EL (cell line): ENCODE measurements at places on chromosomes 1 and 21.

- no peak for DNase-seq
Measured at GRCh38 chr1:175274368-175274767, 81.8 kb upstream of the KIAA0040 start.

DNA sequence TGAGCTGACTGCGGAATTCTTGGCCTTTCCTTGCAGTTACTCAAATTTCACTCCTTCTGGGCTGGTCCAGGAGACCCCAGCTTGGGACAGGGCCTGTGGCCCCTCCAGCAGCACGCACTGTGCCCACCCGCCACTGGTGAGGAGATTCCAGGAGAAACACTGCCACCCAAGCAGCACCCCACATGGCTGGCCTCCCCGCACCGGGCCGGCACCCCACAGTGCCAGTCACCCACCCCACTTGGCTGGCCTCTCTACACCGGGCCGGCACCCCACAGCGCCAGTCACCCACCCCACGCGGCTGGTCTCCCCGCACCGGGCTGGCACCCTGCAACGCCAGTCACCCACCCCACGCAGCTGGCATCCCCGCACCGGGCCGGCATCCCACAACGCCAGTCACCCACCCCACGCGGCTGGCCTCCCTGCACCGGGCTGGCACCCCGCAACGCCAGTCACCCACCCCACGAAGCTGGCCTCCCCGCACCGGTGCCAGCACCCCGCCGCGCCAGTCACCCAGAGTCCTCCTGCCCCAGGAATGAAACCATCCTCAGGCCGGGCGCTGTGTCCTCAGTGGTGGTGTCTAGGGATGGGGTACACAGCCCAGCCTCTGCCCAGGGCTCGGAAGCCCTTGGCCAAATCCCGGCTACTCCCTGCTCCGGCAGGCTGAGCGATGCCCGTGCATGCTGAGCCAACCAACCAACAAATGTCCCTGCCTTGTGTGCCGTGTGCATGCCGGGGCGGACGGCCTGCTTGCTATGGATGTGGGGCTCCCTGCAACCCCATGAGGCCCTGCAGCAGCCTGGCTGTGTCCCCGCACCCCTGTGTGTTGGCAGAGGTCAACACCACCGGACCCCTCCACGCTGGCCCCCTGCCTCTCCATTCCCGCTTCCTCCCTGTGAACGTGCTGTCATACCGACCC lies 38.6 kb upstream of the TSPEAR start:
- no peak for DNase-seq

DNA sequence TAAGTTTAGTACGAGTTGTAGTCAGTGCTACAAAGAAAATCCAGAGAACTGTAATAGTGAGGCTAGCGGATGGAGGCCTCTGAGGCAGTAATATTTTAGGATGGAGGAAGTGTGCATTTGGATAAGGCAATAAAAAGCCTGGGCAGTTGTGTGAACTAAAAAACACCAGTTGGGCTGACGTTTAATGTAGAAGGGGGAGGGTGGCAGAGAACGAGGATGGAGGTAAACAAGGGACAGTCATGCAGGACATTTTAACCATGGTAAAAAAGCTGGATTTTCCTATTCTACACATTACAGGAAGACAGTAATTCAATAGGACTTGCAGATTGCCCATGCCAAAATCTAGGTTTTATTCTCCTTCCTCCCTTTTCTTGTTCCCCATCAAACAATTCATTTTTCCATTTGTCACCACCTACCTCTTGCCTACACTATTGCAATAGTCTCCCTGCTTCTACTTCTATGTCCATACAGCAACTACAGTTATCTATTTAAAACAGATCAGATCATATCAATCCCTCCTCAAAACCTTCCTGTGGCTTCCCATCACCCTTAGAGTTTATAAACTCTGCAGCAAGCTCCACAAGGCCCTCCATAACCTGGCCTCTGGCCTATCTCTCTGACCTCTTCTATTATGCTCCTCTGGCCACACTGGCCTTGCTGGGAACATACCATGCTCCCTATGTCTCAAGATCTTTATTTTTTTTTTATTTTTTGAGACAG lies 27.7 kb downstream of the ERO1B start:
- DNase-seq, result no peak

DNA sequence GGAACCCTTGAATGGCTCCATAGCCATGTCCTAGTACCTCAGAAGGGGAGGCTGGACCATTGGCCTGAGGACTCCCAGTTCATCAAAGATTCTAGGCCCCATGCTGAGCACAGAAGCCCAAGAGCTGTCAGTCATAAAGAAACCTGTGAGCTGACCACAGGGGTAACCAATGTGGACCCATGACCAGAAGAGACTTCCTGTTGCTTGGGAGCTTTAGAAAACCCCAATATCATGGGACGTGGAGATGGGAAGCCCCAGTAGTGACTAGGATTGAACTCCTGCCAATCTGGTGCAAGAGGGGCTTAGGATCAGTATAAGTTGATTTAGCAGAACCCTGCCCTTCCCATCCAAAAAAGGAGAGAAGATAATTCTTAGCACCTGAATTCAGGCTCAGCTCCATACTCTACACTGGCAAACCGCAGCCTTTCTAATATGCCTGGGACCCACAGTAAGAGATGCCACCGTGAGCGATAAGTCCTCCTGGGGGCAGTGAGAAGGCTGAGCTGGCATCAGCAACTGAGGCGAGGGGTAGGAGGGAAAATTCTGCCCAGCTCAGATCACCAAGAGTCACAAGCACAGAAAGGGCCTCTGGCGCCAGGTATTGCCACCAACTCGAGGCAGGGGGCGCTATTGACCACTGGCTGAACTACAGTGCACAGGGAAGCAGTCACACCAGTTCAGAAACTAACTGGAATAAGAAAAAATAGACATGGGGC lies 108.9 kb downstream of the CAPN8 start:
- DNase-seq, result peak; percentile 34

DNA sequence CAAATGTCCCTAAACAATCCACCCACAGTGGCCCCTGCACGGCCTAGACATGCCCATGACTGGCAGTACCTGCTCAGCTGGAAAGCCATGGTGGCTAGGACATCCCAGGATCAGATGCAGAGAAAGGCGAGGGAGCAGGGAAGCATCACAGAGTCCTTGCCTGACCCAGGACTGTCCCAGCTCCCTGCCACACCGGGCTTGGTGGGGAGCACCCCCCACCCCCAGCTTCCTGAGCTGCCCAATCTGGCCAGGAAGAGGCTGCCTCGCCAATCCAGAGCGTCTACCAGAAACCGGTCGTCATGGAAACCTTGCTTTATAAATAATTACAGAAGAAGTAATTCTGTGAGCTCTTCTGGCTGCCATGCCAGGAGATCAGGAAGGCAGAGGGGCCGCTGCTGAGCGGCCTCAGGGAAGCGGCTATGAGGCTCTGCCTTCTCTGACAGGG lies 34.8 kb downstream of the ACOT7 start:
- DNase-seq, result peak; percentile 27
